Astrocyte of the hippocampus (primary cell): ENCODE measurements at places on chromosomes 12 and 14.

DNA sequence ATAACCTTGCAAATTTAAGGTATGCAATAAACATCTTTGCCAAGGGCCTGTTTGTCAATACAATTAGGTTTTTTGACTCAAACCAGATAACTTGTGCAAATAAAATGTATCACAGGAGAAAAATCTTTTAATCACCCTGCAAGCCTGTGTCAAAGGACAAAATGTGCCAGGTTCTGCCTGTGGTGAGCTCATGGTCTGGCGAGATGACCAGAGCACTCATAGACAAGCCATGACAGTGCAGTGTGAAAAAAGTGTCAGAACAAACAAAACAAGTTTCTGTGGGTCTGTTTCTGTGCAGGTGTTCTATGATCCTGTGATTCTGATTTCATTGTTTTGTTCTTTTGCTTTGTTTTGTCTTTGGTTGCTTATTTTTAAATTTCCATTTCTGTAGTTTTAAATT, 847.2 kb downstream of the VRK1 start:
- DNase-seq, result no peak

- DNase-seq, result no peak
Observed at GRCh38 chr14:32710231-32710671, 228.4 kb upstream of the NPAS3 start.

GRCh38 chr14:74684434-74684833, 28.4 kb downstream of the AREL1 start:
- no peak for DNase-seq

DNA sequence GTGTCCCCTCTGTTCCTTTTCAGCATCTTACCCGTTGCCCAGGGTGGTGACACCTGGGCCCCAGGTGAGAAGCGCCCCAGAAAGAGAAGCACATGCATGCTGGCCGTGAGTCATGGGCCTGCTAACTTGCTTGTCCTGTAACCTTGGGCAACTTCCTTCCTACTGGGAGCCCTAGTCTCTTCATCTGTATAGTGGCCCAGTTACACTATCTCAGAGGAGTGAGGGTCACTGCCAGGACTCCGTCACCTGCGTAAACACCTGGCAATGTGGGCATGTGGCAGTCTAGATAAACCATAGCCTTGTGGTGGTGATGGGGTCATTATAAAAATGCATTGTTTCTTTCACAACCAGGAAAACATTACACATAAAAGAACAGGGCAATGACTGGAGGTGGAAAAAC, 125.2 kb downstream of the SLC25A47 start:
- no peak for DNase-seq

DNA sequence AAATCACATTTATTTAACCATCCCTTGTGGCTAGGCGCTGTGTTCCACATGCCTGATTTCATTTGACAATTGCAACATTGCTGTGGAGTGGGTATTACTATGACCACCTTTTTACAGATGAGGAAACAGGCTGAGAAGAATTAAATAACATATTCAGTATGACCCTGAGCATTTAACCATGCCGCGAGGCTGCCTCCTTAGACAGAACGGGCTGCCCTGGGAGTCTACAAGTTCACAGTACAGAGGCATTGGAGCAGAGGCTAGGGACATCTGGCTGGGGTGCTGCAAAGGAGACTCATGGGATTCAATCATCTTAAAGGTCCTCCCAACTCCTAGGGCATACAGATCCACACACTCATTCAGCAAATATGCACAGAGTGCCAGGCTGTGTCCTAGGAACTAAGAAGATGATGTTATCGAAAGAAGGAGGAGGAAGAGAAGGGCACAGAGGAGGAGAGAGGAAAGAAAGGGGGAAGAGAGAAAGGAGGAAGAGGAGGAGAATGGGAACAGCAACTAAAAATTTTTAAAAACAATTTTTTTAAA, 164.7 kb upstream of the CCND2 start:
- DNase-seq, result no peak

DNA sequence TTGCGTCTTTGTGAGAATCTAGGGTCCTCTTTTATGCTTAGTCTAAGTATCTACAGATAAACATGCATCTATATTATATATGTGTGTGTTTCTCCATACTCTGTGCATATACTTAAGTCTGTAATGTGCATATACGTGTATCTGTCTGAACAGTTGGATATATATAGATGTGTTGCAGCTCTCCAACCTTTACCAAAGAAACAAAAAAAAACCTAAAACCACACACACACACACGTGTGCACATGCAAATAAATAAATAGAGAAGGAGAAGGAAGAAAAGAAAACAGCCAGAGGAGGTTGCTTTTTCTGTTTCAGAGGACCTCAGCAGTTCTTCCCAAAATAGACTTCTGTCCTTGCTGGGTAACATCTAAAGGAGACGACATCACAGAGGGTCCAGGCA, 244.9 kb downstream of the CACNA1C start:
- no peak for DNase-seq

DNA sequence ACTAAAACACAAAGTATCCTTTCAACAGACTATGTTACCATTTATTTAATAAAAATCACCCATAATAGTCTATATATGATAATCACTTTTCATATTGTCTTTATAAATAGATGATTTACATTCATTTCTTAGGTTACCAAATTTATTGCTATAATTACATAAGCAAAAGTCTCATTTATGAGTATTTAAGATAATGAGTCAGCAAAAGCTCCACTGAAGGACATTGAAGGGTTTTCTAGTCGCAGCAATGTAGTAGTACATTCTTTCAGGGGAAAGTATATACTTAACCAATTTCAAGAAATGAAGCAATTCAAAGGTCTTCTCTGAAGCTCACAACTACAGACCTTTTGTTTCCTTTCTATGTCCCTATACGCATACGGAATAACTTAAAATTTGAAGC, 110.9 kb downstream of the NOVA1 start:
- DNase-seq, result no peak

GRCh38 chr12:1836854-1837421, 16.6 kb downstream of the LRTM2 start:
- DNase-seq, result no peak

GRCh38 chr12:91074154-91074709, 16.4 kb upstream of the KERA start:
- no peak for DNase-seq
